HCT116 (cell line): ENCODE measurements at places on chromosomes 1 and 21. TPM values are rescaled to one million over a fixed set of nuclear protein-coding genes. Genes with fewer than 3 reads are reported as not detected.

DNA sequence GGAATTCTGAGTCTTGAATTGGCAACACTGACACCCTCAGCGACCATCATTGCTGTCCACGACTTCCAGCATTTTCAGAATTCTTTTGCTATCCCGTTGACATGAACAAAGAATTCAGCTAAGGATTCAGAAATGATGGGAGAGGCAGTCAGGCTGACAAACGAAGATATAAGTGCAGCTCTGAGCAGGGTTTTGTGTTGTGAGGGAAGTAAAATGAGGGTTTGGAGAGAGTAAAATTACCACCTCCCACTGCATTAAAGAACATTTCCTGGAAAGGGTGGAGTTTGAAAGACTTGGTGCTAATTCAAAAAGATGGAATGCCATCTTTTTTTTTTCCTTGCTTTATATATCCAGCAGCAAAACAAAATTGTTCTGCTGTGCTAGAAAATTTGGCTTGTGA, 4.9 kb upstream of the ELK4 start:
- DNase-seq: no peak

DNA sequence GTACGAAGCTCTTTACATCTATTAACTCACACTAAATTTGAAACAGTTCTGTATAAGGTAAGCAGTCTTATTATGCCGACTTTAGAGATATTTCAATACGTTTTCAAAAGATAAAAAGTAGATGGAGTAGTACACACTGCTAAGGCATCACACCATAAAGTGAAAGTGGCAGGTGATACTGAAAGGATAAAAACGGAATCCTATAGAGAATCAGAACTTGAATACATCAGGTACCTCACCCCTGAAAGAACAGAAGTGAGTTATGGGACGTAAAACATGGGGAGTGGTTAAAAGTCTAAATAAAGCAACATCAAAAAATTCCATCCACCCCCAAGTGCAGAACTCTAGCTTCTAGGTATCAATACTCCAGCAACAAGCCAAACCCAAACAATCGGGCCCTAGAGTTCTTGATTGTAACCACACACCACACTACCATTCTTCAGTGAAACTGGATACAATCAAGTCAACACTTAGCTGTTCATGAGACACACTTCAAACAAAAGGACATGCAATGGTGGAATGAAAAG, 142.6 kb downstream of the SMYD3 start:
- no peak for DNase-seq

- no peak for DNase-seq
Measured at GRCh38 chr1:93907718-93908117, 1.5 kb downstream of the GCLM start.

DNA sequence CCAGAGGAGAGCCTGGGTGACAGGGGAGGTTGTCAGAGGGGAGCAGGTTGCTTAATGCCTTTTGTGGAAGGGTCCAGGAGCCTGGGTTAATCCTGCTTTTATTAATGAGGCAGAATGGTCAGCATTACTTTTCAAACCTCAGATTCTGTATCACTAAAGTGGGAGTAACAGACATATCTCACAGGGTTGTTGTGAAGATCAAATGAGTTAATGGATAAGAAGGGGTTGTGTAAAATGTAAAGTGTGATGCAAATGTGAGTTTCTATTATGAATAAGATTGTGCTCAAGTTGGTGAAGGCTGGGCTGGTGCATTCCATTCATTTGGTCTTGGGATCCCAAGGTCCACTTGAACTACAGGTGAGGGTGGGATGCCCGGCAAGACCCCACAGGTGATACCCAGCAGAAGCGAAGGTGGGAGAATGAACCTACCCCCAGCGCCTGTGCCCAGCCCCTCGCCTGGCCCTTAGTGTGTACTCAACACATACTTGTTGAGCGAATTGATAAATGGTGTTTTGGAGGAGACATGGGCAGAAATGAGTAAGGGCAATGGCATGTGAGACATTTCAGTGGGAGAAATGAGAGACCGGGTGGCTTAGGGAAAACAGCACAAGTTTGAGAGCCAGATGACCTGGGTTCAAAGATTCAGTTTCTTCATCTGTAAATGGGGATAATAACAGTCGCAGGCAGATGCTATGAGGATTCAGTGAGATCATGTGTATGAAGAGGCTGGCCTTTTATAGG, 6.2 kb downstream of the SLC26A9 start:
- no peak for DNase-seq

GRCh38 chr21:45155910-45156309, 81.5 kb downstream of the ADARB1 start:
- DNase-seq: no peak

DNA sequence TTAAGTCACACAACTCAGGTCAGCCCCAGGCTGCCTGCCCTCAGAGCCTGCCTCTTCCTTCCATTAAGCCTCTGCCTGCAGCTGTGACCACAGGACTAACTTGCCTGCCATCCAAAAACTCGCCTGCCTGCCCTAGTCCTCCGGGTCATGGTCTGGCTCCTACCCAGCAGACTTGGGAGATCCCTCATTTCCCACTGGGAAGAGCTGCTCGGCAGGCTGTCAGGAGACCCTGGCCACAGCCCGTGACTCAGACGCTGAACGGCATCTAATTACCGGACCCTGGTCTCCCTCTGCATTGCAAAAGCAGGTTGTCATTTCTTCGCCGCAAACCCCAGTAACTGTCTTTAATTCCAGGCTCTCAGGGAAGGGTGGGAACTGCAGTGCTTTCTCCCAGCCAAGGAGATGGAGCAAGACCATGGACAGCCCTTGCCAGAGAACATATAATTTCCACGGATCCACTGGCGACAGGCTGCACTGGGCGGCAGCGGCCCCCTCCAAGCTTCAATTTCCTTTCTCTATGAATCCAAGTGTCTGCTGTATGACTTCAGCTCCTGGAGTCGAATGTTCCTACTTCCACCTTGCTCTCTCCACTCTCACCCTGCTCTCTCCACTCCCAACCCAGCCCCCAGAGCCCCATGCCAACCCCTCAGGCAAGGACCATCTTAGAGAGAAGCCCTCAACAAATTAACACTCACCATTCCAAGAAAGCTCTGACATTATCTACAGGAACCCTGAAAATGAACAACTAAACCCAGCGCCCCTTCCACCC, 20.4 kb downstream of the OLFML2B start:
- DNase-seq: no peak

DNA sequence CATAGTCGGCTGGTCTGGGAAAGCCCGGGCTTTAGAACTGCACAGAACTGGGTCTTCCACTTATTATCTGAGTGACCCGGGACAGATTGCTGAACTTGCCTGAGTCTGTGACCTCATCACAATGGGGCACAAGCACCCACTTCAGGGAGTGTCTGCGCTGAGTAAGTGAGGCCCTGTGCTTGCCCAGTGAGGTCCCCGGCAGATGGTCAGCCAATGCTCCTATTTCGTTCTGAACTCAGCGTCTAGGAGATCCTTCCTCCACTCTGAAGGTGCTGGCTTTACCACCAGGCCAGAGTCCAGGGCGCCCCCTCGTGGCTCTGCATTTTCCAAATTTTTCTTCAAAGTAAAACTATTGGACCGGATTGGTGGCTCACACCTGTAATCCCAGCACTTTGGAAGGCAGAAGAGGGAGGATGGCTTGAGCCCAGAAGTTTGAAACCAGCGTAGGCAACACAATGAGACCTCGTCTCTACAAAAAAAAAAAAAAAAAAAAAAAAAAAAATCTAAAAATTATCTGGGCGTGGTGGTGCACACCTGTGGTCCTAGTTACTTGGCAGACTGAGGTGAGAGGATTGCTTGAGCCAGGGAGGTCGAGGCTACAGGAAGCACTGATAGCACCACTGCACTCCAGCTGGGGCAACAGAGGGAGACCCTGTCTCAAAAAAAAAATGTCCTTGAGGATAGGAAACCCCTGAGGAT, 61.7 kb downstream of the FCRL5 start:
- DNase-seq: peak; percentile 39

GRCh38 chr21:23986214-23986613, 1621.1 kb downstream of the MRPL39 start:
- DNase-seq: no peak

CAPZA1 gene
- 148 TPM for total RNA-seq

DNA sequence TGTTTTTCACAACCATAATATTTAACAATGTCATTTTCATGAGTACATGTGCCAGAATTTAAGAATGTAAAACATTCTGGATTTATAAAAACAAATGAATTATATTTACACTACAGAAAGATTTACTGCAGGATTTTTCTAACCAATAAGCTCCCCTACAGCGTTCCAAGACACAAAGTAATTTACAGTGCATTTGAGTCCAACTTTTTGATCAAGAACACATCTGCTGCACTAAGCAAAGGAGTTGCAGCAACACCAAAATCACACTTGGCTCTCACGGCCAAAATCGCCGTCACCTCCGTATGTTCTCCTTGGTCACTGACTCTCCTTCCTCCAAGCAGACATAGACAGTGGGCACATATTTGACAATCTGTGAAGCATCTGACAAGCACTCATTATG, 7.7 kb downstream of the VPS26C start:
- DNase-seq: no peak

GRCh38 chr1:62444701-62445100, 7.9 kb downstream of the USP1 start:
- DNase-seq: no peak

- no peak for DNase-seq
Measured at GRCh38 chr21:37983336-37984095, 67.3 kb upstream of the KCNJ6 start.

DNA sequence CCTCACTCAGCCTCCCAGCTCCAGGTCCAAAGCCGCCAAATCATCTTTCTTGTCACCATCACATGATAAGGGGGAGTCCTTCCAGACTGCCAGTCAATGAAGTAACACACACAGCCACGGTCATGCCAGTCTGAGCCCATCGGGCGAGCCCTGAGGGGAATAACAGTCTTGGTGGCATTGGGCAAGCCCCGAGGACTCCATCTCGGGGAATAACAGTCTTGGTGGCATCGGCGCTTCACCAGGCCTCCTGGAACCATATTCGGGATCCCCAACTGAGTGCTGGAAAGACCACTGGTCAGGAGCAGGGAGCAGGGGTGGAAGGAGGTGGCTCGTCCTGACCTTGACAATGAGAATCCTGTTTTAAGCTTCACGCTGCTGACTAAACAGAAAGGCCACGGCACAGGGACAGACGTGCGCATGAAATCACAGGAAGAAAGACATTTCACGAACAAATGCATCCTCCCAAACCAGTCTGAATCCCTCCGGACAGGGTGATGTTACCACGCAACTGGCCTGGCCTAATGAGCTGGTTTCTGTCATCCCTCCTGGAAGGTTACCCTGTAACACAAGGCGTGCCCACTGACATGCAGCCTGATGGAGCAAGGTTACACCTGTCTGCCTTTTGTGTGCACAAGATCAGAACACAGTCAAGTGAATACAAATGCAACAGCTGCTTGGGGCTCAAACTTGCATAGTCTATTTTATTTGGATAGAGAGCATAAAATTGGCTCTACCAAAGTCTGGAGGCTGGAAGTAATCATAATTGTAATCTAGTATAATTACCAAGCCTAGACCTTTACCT, 517.4 kb downstream of the KIF26B start:
- DNase-seq: no peak

DNA sequence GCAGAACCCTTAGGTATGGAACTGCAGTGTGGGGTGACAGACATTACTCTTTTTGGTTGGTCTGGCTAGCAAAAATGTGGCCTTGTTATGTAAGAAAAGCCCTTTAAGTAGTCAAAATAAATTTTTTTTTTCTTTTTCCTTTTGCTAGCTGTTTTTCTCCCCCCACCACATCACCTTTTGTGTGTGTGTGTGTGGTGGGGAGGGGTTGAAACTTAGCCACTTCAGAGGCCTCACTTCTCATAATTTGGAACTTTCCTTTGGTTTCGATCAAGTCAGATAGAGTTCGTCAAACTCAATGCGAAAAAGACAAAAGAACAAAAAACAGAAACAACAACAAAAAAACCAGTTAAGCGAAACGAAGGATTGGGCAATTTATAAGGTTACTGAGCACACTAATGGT, 1.9 kb upstream of the PRMT2 start:
- no peak for DNase-seq

GRCh38 chr1:10835421-10835820, 39.0 kb upstream of the CASZ1 start:
- no peak for DNase-seq

DNA sequence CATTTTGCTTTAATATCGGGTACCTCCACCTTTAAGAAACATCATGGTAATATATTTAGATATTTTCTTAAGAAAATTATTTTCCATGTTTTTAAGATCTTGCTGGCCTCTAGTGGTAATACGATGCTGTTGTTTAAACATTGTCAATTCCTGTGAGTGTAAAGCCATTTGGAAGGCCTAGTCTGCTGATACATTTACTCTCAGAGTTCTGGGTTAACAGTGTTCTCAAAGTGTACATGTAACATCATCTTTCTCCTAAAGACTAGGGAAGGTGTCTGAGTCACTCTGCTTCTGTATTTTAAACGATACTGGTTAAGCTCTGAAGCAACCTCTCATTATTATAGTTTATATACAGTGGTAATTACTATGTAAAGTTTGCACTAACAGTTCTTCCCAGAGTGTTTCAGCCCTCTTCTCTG, 189.1 kb downstream of the RASAL2 start:
- DNase-seq: peak; percentile 26
